ENCODE measurements at places on chromosomes 3 and 15.
A peak's percentile ranks its signal among the peaks of the same experiment; 100 is the strongest.

DNA sequence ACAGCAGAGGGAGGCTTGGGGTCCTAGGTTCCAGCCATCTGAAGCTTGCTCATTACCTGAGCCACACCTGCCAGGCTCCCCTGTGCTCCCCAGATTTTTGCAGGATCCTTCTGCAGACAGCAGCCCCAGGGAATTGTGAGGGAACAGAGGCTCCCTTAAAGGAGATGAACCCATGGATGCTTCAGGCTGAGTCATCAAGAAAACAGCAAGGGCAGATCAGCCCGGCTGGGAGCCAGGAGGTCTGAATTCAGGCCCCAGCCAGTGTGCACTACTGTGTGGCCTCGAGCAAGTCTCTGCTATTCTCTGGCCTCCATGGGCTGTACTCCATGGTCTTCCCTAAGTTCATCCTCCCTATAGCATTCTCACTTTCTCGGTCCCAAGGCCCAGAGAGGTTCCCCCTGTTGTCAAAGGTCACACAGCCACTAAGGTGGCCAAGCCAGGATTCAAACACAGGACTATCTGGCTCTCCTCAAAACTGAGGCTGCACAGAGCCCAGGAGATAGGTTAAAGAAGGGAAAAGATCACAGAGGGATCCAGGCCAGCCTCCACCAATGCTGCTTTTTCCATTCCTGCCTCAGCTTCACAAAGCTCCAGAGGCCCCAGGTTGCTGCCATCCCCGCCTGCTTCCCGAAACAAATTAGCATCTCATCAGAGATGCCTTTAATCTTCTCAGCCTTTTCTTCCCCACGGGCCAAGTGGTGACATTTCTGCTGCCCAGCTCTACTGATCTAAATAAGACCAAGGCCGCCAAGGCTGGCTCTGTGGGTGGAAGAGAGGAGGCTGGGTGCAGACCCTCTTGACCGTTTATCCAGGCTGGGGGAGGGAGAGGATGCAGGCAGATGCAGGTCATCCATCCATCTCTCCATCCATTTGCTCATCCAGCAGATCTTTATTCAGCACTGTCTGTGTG lies 21.2 kb upstream of the GRIP2 start:
- DNase-seq: no peak

GRCh38 chr3:172816281-172816680 lies 65.8 kb downstream of the ECT2 start:
- DNase-seq: no peak

GRCh38 chr3:52533623-52534280 lies at the start of gene NT5DC2:
TSS of gene NT5DC2 (minus strand) at chr3:52533857. CDS start at chr3:52533737, 120 bp downstream.
- DNase-seq: peak; percentile 97

- no peak for DNase-seq
These were observed 45.6 kb downstream of the MFSD1 start for GRCh38 chr3:158847452-158847821.

- DNase-seq: no peak
These were observed 83.1 kb upstream of the FNDC3B start for GRCh38 chr3:171956181-171956683.

GRCh38 chr15:99387421-99388168 lies 136.3 kb downstream of the LRRC28 start:
- no peak for DNase-seq
